ENCODE measurements at places on chromosomes 3 and 15.

DNA sequence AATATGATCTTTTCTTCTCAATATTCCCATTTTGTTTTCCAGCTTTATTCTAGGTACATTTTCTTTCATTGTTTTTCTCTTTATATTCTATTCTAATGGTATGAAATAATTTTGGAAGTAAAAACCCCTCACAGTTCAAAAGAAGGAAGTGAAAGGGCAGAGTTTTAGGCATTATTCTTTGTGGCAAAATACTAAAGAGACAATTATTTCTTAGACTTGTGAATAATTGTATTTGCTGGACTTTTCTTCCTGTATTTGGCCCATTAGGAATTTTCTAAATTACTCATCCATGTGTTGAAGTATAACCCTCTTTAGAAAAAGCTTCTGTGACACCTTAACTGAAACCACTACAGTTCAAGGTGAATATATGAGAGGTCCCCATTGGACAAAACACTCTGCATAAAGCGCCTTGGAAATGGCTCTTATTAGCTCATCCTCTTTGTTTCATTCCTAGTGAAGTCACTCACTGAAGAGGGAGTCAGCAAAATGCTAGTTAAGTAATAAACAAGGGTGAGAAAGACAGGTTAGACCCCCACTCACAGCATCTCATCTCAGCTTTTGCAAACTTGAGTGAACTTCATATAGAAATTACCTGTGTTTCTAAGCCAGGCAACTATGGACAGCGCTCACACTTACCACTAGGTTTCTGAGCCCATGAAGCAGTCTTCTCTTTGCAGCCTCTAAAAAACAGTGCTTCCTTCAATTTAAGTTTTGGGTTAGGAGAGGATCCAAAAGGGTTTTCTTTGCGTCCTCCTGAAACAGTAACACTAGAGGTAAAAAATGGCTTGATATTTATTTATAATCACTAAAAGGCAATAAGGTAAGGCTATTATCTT, 327.5 kb downstream of the ARPP21 start:
- no peak for DNase-seq

DNA sequence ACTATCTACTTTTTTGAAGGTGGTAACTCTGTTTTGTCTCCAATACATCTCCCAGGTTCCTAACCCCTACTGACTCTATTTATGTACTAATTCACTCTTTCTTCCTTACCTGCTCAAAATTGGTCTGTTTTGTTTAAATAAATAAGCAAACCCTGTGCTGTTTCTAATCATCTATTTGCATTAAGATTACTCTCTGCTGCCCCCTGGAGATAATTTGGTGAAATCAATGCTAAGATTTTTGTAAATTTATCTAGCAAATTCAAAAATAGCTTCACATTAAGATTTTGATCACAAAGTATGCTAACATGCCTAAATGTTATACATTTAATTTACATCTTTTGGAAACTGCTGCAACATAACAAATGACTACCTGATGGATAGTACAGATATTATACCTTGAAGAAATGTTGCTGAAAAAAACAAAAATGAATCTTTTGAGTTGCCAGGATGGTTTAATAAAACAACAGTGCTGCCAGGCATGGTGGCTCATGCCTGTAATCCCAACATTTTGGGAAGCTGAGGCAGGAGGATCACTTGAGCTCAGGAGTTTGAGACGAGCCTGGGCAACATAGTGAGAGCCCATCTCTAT, 4.4 kb upstream of the CD200R1 start:
- DNase-seq: no peak

GRCh38 chr15:92606126-92606835, 49.3 kb downstream of the FAM174B start:
- DNase-seq: no peak

- no peak for DNase-seq
Observed at GRCh38 chr3:169509780-169510692, 153.5 kb downstream of the MECOM start.

DNA sequence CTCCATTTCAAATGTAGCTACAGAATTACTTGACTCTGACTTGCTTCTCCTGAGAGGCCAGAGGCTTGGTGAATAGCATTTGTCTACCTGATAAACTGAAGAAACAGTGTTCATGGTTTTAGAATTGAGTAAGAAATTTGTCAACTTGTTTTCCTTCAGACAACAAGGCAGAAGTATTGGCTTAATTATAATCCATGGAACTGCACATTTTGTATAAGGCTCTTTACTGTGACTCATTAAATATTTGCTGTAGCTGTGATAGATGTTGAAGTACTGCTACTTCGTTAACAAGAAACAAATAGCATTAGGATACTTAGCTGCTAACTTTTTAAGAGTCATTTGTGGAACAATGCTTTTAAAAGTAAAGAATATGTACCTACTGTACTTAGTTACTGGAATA, 4.6 kb downstream of the UNC13C start:
- DNase-seq: no peak

- DNase-seq: no peak
Observed at GRCh38 chr15:42072141-42072685, 22.1 kb downstream of the PLA2G4D start.

- DNase-seq: no peak
Observed at GRCh38 chr3:134666466-134666865, 15.6 kb upstream of the KY start.

- no peak for DNase-seq
Observed at GRCh38 chr3:182905623-182906022, 74.7 kb downstream of the DCUN1D1 start.

DNA sequence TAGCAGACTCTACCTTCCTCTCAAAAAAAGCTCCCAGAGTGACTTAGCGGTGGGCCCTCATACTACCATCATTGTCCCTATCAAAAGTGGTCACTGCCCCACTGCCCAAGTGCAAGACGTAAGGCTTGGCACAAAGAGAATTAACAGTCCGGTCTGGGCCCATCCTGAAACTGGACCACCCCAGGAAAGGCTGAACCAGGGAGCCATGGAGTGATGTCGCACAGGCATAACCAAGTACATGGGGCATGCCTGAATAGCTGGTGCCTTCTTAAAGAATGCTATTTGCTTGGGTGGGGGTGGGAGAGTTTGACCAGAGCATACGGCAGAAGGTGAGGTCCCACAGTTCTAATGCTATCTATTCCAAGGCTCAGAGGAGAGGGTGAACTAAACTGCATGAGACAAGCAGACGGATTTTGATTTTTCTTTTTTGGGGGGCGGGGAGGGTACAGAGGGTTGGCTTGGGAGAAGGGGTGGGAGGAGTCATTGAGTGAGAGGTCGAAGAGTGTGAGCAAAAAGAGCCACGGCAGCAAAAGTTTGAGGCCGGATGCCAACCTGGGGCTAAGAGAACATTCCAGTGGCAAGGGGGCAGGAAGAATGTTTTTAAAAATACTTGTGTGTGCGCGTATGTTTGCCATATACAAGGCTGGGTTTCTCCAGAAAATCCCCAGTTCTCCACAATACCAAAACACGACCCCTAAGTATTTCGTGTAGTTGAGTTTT, 50.2 kb downstream of the FAM174B start:
- DNase-seq: no peak

DNA sequence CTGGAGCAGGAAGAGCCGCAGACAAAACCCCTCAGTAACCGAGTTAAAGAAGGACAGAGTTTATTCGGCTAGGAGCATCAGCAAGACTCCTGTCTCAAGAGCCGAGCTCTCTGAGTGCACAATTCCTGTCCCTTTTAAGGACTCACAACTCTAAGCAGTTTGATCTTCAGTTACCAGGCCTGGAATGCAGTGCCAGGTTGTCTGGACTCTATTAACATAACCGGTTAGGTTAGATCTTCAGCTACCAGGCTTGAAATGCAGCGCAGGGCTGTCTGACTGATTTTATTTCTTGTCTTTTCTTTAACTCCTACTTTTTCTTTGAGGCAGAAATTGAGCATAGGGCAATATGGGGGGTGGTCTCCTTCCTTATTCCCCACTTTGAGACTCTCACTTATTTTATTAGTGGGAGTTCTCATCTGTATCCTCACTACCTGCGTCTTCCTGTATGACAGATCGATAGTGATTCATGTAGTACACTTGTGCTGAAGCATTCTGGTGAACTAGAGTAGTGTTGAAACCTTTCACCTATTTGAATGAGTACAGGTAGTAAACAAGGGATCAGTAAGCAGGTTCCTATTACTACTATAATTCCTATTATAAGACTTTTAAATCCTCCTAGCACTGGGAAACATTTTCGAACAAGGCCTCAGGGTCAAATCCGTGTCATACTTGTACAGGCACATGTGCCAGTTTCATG, 325.0 kb downstream of the CGGBP1 start:
- DNase-seq: no peak

DNA sequence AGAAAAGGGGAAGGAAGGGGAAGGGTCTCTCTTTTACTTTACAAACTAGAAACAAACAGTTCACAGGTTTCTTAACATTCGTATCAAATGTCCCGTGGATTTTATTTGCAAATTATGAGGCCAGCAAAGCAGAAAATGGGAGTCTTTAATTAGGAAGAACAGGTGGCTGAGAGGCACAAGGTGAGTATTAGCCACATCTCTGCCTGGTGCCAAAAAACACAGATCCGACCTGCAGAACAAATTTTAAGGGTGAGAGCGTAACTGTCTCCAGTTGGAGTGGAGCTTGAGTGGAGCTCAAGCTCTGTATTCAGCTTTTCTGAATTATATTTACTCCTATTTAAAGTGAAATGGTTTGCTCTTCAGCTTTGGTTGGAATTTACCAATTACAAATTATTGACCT, 1004.9 kb downstream of the FHIT start:
- no peak for DNase-seq

- no peak for DNase-seq
Observed at GRCh38 chr3:69490971-69491370, 105.1 kb upstream of the FRMD4B start.

DNA sequence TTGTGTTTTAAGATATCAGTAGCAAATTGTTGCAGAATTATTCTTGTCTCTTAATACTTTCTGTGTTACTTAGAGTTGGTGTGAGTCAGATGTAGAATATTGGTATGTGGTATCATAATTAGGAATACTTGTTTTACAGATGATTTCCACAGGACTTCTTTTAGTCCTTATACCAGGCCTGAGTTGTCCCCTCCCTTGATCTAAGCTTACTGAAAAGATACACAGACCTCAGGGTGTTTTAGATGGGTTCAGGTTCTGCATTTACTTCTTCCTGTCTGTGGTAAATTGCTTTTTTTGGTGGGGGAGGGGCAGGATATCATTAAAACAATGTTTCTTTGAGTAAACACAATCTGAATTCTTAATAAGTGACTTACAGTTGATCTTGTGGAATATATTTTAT, 14.2 kb downstream of the DZIP3 start:
- no peak for DNase-seq

- DNase-seq: no peak
Observed at GRCh38 chr3:177751770-177752169, 554.5 kb upstream of the TBL1XR1 start.

- no peak for DNase-seq
Observed at GRCh38 chr15:90881181-90881977, 2.9 kb upstream of the FES start.

DNA sequence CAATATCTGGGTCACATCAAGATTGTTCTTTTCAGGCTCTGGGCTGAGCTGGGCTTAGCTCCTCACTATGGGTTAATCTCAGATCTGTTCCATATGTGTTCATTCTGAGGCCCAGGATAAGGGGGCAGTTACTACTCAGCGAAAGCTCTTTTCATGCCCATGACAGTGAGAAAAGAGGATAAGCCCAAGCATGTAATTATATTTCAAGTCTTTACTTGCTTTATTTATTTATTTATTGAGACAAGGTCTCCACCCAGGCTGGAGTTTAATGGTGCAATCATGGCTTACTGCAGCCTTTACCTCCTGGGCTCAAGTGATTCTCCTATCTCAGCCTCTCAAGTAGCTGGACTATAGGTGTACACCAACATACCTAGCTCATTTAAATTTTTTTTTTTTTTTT, 44.7 kb upstream of the SELENOK start:
- DNase-seq: no peak

DNA sequence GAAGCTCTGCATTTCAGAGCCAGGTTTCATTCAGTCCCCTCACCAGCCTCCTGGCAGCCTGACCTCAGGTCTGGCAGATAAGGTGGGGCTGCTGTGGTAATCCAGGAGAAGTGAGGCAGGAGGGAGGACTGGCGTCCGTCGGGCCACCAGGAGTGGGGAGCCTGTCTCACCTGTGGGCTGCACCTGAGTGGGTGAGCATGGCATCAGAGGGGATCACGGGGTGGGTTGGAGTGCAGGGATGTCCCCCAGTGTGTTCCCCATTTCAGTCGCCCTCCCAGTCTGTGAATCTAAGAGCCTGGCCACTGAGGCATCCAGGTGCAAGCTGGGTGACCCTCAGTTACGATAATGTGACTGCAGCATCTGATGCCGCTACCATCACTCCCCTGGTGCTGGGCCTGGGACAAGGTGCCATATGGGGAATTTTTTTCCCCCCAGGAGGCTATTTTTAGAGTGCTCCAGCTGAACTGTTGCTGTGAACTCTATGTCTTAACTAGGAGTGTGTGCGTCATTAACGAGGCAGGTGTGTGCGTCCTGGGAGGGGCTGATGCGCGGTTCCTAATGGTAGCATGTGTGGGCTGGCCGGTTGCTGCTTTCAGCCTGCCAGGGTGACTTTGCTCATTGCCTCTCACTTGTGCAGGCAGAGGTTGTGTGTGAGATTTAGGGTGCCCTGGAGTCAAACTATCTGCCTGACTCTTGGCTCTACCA, 165.2 kb downstream of the SLCO3A1 start:
- no peak for DNase-seq

GRCh38 chr3:6560259-6560658, 300.7 kb upstream of the GRM7 start:
- no peak for DNase-seq

GRCh38 chr3:22360970-22361369, 610.0 kb upstream of the ZNF385D start:
- no peak for DNase-seq

GRCh38 chr3:114022145-114022802, 34.1 kb downstream of the CCDC191 start:
- no peak for DNase-seq

DNA sequence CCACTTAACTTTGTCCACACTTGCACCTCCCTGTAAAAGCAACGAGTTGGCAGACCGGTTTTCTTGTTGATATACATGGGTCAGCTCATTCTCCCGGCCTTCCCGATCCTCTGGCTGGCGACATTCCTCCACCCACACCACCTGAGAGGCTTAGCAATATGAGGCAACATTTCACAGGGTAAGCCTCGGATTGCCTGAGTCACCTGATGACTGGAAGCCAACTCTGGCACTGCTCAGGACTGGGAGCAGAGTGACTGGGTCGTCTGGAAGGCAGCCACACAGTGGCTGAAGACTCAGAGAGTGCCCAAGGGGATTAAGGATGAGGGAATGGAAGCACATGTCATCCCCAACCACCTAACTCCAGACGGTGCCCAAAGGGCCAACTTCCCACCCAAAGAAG, 9.8 kb downstream of the HOMER2 start:
- DNase-seq: no peak

GRCh38 chr3:43194490-43195114, 88.7 kb upstream of the POMGNT2 start:
- no peak for DNase-seq

DNA sequence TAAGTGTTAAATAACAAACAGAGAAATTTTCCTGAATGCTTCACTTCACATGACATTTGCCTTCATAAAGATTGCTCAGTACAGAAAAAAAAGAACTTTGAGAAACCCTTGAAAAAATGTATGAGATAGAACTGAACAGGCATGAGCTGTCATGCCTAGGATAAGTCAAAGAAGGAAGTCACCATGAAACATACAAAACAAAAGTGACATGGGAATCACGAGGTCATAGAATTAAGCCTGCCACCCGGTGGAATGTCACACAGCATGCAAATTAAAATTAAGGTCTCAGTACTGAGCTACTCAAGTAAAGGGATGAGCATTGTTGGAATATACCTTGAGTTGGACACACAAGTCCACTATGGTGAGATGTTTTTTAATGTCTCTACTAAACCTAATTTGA, 652.5 kb upstream of the NECTIN3 start:
- DNase-seq: no peak

All from stimulated activated CD4-positive, alpha-beta T cell treated with anti-CD3 and anti-CD28 coated beads, Interleukin-1b, Interleukin-23, amount 100 ng/mL, for 24 hours (primary cell).